ENCODE measurements at places on chromosomes 1 and 21.

DNA sequence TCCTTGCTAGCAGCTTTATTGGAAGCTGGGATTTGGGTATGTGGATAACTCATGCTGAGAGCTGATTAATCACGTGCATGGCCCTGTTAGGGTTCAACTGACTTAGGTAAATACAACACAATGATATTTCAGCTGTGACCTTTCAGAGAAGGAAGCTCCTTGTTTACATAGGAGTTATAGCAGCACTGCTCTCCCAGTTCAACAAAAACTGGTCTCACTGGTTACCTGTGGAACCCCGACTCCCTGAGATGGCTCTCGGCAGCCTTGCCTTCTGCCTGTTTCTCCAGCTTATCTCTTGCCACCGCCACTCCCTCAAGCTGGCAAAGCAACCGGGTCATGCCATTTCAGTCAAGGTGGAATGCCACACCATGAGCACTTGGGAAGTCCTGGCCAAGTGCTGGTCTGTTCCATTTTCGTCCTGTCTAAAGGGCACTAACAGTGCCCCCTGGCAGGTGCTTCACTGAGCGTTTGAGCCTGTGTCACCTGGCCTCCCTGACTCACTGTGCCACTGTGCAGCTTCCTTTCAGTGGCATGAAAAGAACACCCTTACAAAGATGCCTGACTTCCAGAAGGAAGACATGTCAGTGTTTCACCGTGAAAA is 31.6 kb downstream of the DOP1B start:
- no peak for DNase-seq

DNA sequence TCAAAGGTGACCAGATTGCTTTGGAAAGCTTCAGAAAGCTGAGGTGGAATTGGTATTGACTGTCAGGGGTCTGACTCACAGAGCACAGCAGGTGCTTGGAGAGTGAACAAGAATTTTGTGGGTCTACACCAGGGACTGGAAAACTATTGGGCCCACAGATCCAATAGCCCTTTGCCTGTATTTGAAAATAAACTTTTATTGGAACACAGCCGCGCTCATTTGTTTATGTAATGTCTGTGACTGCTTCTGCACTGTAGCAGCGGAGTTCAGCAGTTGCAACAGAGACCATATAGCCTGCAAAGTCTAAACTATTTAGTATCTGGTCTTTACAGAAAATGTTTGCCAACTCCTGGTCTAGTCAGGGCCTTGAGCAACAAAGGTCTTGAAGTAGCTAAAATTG is 315.6 kb downstream of the NFIA start:
- DNase-seq, result peak; percentile 19

DNA sequence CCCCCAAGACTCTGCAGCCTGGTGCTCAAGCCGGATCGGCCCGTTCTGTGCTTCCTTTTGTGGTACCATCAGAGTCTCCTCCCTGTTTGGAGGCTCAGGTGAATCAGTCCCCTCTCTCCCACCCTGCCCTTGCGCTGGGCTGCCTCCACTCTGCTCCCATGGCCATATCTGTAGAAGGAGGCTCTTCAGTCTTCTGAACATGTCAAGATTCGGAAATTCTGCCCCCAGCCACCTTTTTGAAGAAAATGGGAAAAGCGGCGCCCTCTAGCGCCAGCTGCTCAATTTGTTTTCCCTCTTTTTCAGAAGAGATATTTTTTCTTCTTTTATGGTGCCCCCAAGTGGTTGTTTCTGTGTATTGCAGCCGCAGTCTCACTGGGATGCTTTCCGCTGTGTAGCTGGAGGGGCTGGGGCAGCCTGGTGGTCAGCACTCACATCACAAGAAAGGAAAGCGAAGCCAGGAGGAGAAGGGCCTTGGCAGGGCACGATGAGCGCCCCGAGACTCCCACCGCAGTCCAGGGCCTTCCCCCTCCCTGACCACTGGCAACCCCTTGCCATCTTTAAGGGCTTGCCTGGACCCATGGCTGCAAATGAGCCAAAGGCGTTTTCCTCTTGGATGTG is 58.4 kb upstream of the CACNA1E start:
- DNase-seq, result peak; percentile 72

- DNase-seq, result no peak
Measured at GRCh38 chr1:239811211-239811885, 280.3 kb upstream of the FMN2 start.

- DNase-seq, result no peak
Measured at GRCh38 chr1:64005801-64006200, 197.6 kb upstream of the UBE2U start.

GRCh38 chr1:228011721-228012311 is 5.0 kb downstream of the WNT3A start:
- DNase-seq, result no peak

DNA sequence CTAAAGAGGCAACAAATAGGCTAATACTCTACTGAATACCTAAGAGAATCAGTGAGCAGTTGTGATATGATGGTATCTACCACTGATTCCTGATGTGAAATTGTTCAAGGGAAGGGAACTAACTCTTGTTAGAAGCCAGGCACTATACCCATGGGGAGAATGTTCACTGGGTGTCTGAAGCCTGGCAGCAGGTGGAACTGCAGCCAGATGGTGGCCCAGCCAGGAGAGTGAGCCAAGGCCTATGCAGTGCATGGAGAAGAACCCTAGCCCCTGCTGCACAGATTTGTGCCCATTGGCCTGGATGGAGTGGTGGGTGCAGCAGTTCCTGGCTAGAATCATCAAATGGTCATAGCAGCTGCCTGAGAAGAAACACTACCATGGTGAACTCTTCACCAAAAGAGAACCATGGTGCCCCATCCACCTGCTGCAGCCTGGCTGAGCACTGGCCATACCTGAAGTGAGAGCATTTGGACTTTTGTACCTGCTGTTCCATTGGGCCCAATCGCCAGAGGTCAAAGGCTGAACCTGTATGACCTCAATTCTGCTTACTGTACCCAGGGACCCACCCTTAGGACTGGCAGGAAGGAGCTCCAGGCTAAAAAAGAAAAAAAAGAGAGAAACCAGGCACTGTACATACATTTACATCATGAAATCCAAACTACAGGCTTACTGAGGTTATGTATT is 118.8 kb upstream of the IVNS1ABP start:
- DNase-seq, result no peak

- DNase-seq, result peak; percentile 73
Measured at GRCh38 chr1:239858057-239858456, 233.6 kb upstream of the FMN2 start.

DNA sequence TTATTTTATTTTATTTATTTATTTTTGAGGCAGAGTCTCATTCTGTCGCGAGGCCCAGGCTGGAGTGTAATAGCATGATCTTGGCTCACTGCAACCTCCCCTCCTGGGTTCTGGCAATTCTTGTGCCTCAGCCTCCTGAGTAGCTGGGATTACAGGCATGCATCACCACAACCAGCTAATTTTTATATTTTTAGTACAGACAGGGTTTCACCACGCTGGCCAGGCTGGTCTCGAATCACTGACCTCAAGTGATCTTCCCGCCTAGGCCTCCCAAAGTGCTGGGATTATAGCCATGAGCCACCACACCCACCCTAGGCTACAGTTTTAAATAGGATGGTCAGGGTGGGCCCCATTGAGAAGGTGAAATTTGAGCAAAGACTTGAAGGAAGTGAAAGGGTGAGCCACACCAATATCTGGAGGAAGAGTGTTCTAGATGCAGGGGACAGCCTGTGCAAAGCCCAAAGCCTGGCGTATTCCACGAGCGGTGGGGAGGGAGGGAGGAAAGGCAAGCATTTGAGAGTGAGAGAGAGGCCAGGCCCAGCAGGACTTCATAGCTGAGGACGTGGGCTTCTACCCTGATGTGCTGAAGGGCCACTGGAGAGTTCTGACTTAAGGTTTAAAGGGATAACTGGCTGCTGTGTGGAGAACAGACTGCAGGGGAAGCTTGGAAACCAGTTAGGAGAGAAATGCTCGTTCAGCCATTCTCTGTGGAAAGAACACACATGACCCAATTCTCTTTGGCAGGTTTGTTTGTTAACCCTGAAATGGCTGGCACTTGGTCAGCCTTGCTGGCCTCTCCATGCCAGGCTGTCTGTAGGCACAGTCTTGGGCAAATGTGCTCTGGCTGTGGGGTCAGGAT is 62.6 kb upstream of the FAM20B start:
- no peak for DNase-seq

GRCh38 chr1:229156872-229157271 is 114.0 kb upstream of the RAB4A start:
- DNase-seq, result no peak

DNA sequence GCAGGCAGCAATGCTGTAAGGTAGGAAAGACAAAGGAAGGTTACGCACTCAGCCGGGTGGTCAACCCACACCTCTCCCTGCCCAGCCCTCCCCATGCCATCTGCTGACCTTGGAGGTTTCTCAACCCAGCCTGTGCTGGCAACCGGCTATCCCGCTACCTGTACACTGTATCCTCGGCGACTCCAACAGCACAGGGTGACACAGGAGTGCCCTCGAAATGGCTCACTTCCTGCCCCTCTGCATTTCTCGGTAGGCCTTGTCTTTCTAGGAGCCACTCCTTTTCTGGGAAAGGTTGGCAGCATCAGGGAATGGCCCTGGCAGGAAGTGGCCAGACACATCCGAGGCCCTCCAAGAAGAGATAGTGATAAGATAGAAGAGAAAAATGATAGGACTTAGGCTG is 124.0 kb downstream of the PROX1 start:
- DNase-seq, result peak; percentile 15

GRCh38 chr1:68585351-68585750 is 88.5 kb upstream of the DEPDC1 start:
- no peak for DNase-seq

- DNase-seq, result no peak
Measured at GRCh38 chr1:145927916-145928643, 796 bp upstream of the RBM8A start.

DNA sequence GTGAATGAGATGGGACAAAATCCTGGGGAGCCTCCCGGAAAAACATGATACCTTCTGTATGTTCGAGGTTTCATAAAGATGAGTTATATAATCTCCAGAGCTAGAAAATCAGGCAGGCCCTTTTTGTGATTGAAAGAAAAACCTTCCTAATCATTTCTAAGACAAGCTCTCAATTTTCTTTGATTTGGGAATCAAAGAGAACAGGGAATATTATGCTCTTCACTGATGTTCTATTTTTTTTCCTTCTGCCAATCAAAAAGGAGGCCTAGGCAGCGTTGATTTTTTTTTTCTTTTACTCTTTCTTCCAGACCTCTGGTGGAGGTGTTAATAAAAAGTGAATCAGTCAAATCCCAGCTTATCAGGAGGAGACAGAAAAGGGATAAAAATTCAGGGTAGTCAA is 34.5 kb downstream of the DIRAS3 start:
- DNase-seq, result peak; percentile 24

DNA sequence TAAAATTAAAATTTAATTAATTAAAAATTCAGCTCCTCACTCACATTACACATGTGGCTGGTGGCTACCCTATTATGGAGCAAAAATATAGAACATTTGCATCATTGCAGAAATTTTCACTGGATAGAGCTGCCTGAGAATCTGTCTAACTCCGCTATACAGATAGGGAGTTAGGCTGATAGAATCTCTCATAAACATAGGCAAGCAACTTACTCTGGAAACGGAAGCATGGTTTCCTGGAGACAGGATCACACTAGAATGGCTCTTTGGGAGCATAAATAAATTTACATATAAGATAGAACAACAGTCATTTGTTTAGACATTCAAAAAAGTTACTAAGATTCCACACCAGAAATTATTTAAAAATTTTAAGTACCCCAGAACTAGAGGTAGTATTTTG is 12.2 kb upstream of the LAMC2 start:
- DNase-seq, result no peak

DNA sequence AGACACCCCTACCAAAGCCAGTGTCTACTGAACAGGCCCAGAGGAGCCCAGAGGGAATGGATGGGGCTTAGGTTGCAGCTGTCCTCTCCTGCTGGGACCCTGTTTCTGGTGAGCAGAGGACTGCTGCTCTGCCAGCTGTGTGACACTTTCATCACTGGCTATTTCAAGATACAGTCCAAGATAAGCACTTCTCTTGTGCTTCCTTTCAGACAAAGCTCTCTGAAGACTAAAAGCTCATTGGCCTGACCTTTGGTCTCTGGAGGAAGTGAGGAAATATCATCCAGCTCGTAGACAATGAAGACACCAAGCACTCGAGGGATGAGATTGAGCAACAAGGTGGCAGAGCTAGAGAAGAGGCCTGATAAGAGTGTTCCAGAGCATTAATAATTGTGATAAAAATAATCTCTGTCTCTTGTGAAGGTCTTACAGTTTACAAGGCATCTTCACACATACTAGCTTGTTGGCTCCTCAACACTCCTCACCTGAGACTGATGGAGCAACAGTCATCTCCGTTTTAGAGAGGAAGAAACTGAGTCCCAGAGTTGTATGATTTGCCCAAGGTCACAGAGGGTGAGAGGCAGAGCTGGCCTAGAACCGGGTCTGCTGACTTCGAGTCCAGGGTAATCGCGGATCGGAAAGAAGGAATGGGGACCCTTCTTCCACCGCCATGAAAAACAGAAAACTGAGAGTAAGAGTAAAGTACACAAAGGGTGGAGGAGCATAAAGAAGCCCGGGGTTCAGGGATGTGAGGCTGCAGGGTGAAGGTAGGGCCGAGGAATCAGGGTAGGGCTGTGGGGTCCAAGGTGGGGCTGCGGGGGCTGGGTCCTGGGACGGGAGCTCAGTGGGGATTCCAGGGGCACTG is 666 bp downstream of the PAFAH2 start:
- peak; percentile 33 for DNase-seq

DNA sequence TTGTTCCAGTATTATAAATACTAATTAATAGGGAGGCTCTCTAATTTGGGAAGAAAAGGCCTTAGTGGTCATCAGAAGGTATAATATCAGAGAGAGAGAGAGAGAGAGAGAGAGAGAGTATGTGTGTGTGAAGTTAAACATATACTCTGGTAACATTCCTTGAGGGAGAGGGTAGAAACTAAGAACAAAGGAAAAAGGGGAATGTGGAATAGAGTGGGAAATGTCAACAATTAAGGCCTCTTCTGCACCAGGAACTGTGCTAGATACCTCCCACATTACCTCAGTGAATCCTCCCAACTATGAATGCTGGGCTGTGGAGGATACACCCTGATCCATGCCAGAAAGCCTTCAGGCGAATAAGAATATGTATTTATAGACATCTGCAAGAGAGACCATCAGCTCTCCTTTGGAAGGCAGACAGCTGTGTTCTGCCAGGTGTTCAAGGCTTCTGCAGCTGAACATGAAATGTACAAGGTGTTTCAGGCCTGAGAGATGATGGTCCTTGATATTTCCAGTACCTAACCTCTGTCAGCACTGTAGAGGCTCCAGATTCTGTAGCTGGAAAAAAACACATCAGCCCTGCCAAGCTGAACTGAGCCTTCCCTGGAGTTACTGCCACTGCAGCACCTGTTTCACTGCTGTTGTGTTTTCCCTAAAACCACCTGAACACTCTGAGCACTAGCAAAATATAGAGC is 29.1 kb downstream of the TBX15 start:
- DNase-seq, result no peak

DNA sequence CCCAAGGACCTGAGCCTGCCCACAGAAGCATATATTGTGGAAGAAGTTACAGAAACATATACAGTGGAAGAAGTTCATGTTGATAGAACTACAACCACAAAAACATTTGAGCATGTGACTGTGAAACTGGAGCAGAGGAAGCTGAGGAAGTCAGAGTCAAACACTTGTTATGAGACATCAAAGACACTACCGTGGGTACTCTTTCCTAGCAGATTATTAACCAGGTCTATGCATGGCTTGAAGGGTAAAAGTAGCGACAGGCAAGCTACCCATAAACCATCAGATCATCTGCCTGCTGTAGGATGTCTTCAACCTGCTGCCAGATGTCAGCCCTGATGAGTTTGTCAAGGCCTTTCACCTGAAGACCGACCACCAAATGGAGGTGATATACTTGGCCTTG is 35.8 kb downstream of the IVNS1ABP start:
- DNase-seq, result no peak

- no peak for DNase-seq
Measured at GRCh38 chr21:44920694-44921604, at the start of gene ITGB2. TSS of gene ITGB2 (minus strand) at chr21:44920899. CDS start at chr21:44910782, 10,117 bp downstream.
